Stimulated activated CD8-positive, alpha-beta memory T cell treated with anti-CD3 and anti-CD28 coated beads, Interleukin-4, amount 100 ng/mL, for 4 hours (primary cell): ENCODE measurements at places on chromosomes 5 and 9.
A peak's percentile ranks its signal among the peaks of the same experiment; 100 is the strongest.

DNA sequence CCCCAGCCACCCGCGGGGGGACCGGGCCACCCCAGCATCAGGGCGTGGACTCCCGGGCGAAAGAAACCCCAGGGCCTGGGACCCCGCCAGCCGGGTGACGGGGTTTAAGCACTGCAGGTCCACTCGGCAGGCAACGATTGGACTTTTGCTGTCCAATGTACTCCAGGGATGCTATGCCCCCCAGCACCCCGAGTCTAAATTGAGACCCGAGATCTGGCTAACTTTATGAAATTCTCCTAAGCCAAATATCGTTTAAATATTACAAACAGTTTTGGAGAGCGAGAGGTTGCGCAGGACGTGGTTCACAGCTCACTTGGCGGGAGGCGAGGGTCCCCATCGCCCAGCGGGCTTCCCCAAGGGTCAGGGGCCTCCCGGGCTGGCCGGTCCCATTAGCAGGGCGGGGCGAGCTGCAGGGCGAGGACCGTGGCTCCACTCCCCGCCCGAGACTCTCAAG is 384 bp upstream of the MRPS2 start:
- DNase-seq = no peak

- DNase-seq = no peak
Observed at GRCh38 chr5:179176571-179177230, 116.5 kb downstream of the ZNF354C start.

GRCh38 chr9:107044872-107045271 is 181.9 kb downstream of the ZNF462 start:
- DNase-seq = no peak

GRCh38 chr5:106306313-106307028 is 1364.3 kb downstream of the EFNA5 start:
- no peak for DNase-seq

DNA sequence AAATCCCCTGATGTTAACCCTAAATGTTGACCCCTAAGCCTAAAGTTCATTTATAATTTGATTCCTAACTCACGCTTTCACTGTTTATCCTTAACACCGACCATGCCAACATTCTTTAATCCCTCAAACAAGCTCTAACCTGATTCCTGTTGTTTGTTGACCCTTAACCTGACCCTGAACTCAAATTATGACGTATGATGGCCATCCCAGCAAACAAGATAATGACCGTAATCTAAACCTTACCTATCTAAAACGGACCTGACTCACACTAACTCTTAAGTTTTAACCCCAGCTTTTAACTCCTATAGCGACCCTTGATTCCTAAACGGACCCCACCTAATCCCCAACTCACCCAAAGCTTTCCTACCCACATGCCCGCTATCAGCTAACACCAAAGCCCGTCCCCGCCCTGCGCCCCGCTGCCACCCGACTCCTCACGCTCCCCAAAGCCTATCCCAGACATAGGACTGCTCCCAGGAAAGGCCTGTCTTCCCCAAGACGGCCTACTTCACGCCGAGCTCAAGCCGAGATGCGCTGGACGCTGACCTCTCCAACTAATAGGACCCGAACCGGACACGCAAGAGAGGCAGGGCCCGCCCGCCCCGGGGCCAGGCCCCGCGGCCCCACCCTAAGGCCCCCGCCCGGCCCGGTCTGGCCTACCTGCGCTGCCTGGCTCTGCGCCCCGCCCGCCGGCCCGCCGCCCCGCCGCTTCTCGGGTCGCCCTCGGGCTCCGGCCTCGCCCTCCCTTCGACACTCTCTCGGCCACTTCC is 395 bp downstream of the TLN1 start:
- DNase-seq = no peak

DNA sequence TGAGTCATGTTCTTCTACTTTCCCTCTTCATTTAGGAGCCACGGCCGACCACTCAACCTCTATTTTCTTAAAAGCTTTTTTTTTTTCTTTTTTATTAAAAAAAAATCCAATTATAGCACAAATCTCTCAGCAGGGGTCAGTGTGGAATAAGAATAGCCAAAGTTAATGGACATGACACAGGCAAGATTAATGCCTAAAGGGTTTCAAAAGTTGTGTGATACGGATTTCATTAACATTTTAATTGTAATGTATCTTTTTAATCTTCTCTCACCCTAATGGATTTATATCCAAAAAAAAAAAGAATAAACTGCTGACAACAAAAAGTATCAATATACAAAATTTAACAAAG is 5.4 kb downstream of the NACC2 start:
- DNase-seq = no peak

GRCh38 chr9:114888607-114889006 is 41.8 kb downstream of the TNFSF8 start:
- no peak for DNase-seq

DNA sequence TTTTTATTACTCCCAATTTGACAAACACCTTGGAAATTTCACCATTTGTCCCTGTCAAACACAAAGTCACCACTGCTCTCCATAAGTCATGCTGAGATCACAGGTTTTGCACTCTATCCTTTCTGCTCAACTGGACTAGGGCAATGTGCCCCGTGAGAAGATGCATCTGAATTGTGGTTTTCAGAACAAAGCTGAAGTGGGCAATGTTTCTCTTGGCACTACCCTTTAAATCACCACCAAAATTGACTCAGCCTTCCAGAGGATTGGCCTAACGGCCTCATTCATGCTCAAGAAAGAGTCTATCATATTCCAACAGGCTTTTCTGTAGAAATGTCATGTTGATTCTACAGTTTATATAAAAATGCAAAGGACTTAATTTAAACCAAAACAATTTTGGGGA is 81.0 kb upstream of the TRIO start:
- no peak for DNase-seq

DNA sequence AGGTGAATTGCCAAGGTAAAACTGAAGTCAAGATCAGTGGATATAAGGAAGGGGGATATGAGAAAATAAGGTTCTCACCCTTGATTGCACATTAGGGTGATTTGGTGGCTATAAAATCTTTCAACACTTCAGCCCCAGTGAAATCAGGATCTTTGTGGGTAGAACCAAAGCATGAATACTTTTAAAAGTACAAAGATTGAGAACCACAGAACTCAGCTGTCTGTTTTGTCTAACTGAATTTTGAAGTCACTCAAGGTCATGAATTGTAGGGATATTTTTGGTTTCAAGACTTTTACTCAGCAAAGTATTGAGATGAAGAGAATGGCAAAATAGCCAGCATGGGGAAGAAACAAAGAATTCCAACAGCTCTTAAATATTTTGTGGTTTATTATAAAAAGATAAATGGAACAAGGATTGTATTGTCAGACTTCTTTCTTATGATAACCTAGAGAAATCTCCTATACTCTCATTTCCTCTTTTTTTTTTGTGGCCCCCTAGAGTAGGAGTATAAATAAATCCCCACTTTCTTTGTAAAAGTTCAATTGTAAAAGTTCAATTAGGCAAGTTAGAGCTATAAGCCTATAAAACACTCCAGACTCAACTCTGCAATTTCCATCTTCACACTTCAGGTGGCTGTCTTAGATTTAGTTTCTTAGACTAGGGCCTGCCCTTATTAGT is 272.9 kb downstream of the PDE4D start:
- no peak for DNase-seq

DNA sequence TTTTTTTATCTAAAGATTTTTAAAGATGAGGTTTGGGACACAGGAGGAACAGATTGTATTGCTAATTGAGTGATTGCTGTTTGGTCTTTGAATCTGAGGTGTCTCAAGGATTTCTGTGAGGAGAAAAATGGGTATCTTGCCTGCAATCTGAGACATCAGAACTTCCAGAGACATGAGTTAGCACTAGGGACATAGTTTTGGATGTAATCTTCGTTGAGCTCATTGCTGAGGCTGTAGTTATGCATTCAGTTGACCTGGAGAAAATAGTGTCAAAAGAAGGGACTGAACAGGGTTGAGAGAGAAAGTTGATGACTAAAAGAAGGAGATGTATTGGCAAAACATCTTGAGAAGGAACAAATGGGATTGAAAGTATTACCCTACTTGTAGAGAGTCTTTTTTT is 24.6 kb downstream of the C9orf85 start:
- no peak for DNase-seq

- DNase-seq = no peak
Observed at GRCh38 chr9:35656831-35657545, 831 bp downstream of the RMRP start.

GRCh38 chr5:179923436-179923835 is 15.7 kb upstream of the TBC1D9B start:
- no peak for DNase-seq

DNA sequence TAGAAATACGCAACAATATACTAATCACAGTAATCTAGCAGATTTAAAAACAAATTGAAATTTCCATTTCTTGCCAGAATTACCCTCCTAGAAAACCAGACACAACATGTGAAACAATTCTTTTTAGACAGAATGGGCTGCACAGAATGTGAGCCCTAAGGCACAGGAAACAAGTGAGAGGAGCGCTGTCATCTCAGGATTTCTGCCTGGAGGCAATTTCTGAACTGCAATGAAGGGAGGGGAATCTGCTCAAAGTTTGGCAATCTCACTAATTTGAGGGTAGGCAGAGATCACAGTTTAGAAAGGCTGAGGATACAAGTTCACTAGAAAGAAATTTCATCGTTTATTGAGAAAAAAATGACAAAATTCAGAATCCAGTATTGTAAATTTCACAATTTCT is 70.3 kb downstream of the INIP start:
- DNase-seq = no peak

DNA sequence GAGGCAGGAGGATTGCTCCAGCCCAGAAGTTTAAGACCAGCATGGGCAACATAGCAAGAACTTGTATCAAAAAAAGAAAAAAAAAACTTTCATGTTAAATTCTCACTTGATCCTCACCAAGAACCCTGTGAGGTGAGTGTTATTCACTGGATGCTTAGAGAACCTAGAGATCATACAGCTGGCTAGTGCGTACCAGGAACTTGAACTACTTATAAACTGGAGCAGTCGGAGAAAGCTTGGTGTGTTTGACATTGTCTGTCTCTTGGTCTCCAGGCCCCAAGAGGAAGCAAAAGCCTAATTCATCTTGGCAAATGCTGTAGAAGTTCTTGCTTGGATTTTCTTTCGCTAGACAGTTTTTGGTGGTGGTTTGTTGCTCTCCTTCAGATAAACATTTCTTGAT is 18.1 kb downstream of the TJP2 start:
- DNase-seq = no peak

- peak; percentile 10 for DNase-seq
Observed at GRCh38 chr9:5186416-5187169, 1.2 kb upstream of the INSL6 start.

DNA sequence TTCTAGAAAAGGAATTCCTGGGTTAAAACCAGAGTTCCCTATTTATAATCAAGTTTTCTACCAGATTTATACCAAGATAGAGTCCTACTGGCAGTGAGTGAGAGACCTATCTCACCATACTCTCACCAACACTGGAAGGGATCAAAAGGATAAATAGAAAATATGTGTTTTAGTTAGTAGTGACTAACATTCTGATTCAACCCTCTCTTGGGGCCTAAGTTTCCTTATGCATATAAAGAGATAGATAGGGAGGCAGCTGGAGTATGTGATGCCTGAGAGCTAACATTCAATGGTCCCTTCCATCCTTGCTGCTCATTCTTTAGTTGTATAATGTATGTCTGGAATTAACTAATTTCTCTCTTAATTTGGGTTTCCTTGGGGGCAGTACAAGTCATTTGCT is 32.0 kb downstream of the CKMT2 start:
- no peak for DNase-seq

- DNase-seq = no peak
Observed at GRCh38 chr9:113471143-113471542, 7.6 kb downstream of the RGS3 start.

DNA sequence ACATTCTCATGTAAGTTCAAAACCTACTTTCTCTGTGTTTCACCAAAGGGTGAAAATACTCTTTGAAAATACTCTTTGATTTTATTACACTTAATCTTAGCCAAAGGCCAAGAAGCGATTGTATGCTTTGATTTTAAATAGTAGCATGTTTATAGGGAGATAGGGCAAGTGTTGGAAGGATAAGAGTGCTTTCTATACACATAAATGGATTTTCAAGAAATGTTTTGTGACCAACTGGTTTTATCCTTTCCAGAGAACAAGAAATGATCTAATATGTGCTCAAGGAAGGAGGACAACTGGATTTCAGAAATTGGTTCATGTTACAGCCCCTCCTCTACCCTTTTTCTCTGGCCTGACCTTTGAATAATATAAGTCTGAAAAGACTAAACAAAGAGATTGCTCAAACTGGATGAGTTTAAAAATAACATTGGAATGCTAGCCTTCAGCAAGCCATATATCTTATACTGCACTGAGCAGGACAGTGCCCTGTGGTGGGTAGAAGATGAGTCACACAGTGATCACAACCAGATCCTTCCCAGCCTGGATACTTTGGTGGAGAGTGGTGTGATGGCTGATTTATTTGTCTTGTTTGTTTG is 13.1 kb downstream of the PALM2AKAP2 start:
- DNase-seq = no peak

- DNase-seq = no peak
Observed at GRCh38 chr5:88758184-88758583, 124.8 kb downstream of the MEF2C start.

- no peak for DNase-seq
Observed at GRCh38 chr9:87290241-87291052, 207.2 kb upstream of the DAPK1 start.

GRCh38 chr5:177351392-177352329 is at the start of gene LMAN2:
LMAN2 (minus strand) TSS chr5:177351668; CDS start chr5:177351647, 21 bp downstream.
- peak; percentile 74 for DNase-seq

- no peak for DNase-seq
Observed at GRCh38 chr5:115415143-115415491, 118.7 kb upstream of the CCDC112 start.

- DNase-seq = no peak
Observed at GRCh38 chr5:140563596-140563995, 802 bp downstream of the APBB3 start.

DNA sequence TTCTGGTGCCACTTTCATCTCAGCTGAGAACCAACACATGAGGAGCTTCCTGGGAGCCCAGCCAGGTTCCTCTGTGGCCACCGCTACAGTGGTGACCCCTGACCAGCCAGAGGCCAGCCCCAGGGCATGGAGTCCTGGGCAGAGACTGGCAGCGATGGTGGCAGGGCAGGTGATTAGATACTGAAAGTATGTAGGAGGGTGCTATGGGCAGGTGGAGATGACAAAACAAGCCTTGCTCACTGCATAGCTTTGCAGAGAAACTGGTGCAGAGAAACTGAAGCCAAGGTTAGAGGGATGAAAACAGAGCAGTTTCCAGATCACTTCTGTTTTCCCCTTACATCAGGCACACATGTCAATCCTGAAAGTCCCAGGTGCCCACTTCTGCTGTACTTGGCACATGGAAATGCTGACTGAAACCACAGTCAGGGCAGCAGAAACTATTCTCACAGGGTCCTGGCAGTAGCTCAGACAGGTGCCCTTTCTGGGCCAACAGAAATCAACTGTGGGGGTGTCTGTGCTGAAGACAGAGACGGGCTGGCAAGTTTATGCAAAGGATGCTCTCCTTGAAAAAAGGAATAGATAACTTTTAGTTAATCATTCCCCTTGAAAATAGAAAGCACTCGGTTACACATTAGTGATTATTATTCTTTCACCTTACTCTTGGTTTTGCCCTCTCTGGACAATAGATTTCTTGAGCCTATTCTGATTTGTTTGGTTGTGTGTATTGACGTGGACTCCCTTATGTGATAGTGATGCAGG is 90.3 kb downstream of the ANKRD55 start:
- no peak for DNase-seq
